ENCODE measurements at places on chromosomes 12 and 14. TPM values are rescaled to one million over a fixed set of nuclear protein-coding genes. Genes with fewer than 3 reads are reported as not detected.

The TRIM9 gene
- not detected for polyA plus RNA-seq

The CLEC4C gene
- not detected for polyA plus RNA-seq

The KRT75 gene
- polyA plus RNA-seq: not detected

The FRMD6 gene
- polyA plus RNA-seq: 82.7 TPM

The KLRB1 gene
- polyA plus RNA-seq: not detected

The TAS2R30 gene
- 0.26 TPM for polyA plus RNA-seq

The AQP2 gene
- polyA plus RNA-seq: not detected
